H9 (cell line): ENCODE measurements at places on chromosomes 7 and 10. TPM values are rescaled to one million over a fixed set of nuclear protein-coding genes. Genes with fewer than 3 reads are reported as not detected.

Gene ASB13
- total RNA-seq, result 13.8 and 14.9 TPM in 2 replicates

Gene ALOX5
- 3.2 and 3.7 TPM in 2 replicates for total RNA-seq

Gene CPA2
- 0.29 TPM in 1 of 2 replicates, not detected in the other for total RNA-seq

- peak; percentile 65 for DNase-seq
- H3K27ac ChIP-seq, result no peak overlapping the region
- no peaks in the 10 kb centered on the region for H3K27me3 ChIP-seq
- H3K4me3 ChIP-seq, result peak overlapping the region; percentile 61
- H3K4me1 ChIP-seq, result no peaks in the 10 kb centered on the region
- no peaks in the 10 kb centered on the region for H3K36me3 ChIP-seq
These were observed 8.2 kb downstream of the TFR2 start for GRCh38 chr7:100632951-100633717.

GRCh38 chr7:55928006-55928767, 23.5 kb upstream of the MRPS17 start:
- peaks cover 16% of the 10 kb centered on the region for H3K36me3 ChIP-seq
- H3K4me3 ChIP-seq, result no peak overlapping the region
- DNase-seq, result no peak

DNA sequence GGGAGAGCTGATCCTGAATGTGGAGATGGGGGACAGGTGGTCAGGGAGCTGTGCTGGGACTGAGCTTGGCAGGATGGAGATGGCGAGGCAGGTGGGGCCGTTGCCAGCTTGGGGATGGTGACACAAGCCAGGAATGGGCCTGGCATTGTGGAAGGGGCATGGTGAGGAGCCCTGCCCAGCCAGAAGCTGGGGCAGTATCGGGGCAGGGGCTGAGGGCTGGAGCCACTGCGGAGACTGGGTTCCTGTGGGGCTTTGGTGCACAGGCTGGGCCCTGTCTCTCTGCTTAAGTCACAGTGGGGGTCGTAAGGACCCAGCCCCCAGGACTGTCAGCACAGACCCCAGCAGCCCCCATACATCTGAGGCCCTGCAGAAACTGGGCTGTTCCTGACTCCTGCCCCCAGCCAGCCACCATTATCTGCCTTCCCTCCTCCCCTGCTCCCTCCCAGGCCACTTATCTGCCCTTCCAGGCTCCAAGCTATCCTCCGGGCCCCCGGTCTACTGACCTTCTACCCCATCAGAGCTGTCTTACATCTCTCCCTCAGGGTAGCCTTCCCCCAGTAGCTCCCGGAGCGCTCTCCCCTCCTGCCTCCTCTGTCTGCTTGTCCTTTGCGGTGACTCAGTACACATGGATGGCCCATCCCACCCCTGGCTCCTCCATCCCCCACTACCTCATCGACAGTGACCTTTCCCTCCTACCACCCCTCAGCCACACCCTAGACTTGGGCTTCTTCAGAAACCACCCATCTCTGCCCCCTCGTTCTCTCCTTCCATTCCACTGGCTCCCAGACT, 44.2 kb downstream of the PPIF start:
- no peaks in the 10 kb centered on the region; the same call in 1 of the 2 replicates for H3K36me3 ChIP-seq
- no peaks in the 10 kb centered on the region for H3K27me3 ChIP-seq
- H3K4me3 ChIP-seq, result no peak overlapping the region
- no peaks in the 10 kb centered on the region for H3K4me1 ChIP-seq
- DNase-seq, result peak; percentile 17

DNA sequence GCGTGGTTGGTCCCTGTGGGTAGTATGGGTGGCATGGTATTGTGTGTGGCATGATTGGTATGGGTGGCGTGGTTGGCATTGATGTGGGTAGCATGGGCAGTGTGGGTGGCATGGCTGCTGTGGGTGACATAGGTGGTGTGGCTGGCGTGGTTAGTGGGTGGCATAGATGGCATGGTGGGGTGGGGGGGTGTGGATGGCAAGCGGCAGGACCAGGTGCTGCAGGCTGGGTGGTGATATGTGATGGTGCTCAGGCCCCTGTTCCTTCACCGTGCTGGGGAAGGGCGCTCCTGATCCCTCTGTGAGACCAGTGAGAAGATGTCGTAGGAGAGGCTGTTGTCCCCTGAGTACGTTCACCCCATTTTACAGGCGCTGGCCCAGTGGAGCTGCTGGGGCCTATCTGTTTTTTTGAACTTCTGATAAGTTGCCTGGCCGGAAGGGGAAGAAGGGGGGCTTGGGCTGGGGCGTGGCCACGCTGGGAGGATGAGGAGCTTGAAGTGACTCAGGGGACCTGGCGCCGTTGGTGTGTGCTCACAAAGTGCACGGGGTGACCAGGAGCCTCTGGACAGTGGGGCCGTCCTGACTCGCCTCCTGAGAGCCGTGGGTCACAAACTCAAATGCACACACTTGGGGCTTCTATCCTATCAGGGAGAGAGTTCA, 17.5 kb downstream of the INPP5A start:
- H3K36me3 ChIP-seq, result no peaks in the 10 kb centered on the region; the same call in 2 of the 3 replicates
- no peak overlapping the region for H3K27ac ChIP-seq
- DNase-seq, result no peak
- no peaks in the 10 kb centered on the region for H3K4me1 ChIP-seq
- H3K27me3 ChIP-seq, result no peaks in the 10 kb centered on the region

DNA sequence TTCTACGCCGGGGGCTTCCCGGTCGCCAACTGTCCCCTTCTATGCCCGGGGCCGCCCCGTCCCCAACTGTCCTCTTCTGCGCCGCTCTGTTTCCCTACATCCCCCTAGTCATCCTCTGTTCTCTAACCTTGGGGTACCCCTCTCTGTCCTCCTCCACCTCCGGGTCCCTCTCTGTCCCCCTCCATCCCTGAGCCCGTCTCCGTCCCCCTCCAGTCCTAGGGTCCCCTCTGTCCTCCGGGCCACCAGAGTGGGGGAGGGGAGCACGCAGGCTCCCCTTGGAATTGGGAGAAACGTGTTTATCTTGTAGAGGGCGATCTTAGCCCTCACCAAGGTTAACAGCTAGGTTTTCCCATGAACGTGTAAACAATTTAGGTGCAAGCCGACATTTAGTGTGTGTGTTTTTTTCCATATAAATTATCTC, 852 bp upstream of the KLF6 start:
- no peaks in the 10 kb centered on the region for H3K27me3 ChIP-seq
- no peak overlapping the region for H3K27ac ChIP-seq
- H3K4me3 ChIP-seq, result peak overlapping the region; percentile 95
- H3K36me3 ChIP-seq, result peaks cover 33% of the 10 kb centered on the region
- DNase-seq, result peak; percentile 48

GRCh38 chr7:123558289-123558874, 764 bp upstream of the NDUFA5 start:
- H3K27ac ChIP-seq, result peak overlapping the region; percentile 50
- no peaks in the 10 kb centered on the region for H3K27me3 ChIP-seq
- no peak overlapping the region for H3K4me3 ChIP-seq
- H3K36me3 ChIP-seq, result peaks cover under 1% of the 10 kb centered on the region; the same call in 1 of the 2 replicates

- H3K4me1 ChIP-seq, result no peaks in the 10 kb centered on the region
- H3K27me3 ChIP-seq, result no peaks in the 10 kb centered on the region
- DNase-seq, result no peak
- H3K27ac ChIP-seq, result no peak overlapping the region
These were observed 288.9 kb upstream of the SEMA3C start for GRCh38 chr7:81207801-81208200.

- H3K27me3 ChIP-seq, result no peaks in the 10 kb centered on the region
- peak; percentile 9 for DNase-seq
- H3K27ac ChIP-seq, result no peak overlapping the region
- H3K4me1 ChIP-seq, result no peaks in the 10 kb centered on the region
These were observed 11.2 kb downstream of the SFTPD start for GRCh38 chr10:79937701-79938151.

- no peaks in the 10 kb centered on the region for H3K36me3 ChIP-seq
- no peak overlapping the region for H3K4me3 ChIP-seq
- peaks cover 97% of the 10 kb centered on the region for H3K27me3 ChIP-seq
- no peak overlapping the region for H3K27ac ChIP-seq
These were observed 2.3 kb downstream of the HOXA10 start for GRCh38 chr7:27171637-27172314.

DNA sequence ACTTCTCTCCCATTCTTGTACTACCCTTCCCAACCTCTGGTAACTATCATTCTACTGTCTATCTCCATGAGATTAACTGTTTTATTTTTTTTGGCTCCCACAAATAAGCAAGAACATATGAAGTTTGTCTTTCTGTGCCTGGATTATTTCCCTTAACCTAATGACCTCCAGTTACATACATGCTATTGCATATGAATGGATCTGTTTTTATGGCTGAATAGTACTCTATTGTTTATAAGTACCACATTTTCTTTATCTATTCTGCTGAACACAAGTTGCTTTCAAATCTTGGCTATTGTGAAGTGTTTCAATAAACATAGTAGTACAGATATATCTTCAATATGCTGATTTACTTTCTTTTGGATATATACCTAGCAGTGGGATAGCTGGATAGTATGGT, 376.6 kb upstream of the KCND2 start:
- no peak for DNase-seq
- no peak overlapping the region for H3K4me3 ChIP-seq
- no peaks in the 10 kb centered on the region for H3K36me3 ChIP-seq
- no peak overlapping the region for H3K27ac ChIP-seq

DNA sequence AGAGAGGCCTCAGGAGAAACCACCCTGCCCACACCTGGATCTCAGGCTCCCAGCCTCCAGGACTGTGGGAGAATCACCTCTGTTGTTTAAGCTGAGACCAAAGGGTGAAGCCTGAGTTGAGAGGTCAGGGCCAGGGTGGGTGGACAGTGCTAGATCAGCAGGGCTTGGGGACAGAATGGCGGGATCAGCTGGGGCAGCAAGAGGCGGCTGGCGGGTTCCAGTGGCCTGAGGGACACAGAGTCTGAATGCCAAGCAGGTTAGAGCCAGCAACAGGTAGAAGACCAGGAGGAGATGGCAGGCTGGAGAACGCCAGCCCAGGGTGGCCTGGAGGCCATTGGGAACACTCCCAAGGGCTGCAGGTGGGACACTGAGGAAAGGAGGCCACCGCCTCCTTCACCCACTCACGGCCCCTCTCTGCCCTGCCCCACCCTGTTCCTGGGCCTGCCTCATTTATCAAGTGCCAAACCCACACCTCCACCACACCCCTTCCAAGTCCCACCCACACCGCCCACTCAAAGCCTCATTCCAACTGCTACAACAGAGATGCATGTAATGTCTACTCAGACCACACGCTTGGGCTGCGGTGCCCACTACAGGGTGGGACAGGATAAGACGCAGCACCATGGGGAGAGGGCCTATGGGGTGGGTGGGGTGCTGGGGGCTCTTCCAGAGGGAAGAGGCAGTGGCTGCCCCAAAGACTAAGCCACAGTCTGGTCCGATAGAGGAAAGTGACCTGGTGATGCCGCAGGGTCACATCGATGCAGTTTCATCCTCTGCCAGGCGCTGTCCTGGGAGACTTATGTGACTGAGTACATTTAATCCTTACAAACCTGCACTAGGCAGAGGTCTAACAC, 173.9 kb downstream of the TNS3 start:
- DNase-seq, result no peak
- no peaks in the 10 kb centered on the region for H3K27me3 ChIP-seq
- no peak overlapping the region for H3K27ac ChIP-seq
- no peaks in the 10 kb centered on the region for H3K4me1 ChIP-seq
- H3K36me3 ChIP-seq, result no peaks in the 10 kb centered on the region; the same call in 2 of the 3 replicates

DNA sequence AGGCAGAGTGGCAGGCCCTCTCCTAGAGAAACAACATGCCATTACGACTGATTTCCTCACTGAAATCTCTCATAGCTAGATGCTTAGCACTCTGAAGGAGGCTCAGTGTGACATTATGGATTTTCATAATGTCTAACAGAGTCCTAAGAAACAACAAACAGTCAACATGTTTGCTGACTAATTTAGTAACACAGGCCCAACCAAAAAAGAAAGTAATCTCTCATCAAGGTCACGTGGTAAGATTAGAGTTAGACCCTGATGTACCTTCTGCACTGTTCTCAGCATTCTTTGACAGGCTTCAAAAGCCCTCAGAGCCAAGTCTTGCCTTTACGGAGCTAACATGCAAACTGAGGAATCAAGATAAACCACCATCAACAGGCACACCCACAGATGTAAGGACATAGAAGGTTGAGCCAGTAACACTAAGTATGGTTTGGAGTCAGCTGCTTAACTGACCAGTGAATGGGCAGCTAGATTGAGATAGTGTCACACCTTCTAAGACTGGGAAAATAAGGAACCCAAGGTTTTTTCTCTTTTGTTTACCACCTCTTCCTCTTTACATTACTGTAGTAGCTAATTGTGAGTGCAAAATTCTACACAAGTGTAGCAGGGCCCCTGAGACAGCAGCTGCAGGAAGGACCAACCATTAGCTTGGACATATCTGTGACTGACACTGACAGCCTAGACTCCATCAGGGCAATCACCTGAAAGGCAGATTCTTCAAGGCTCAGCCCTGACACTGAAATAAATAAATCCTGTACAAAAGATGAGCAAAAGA, 15.3 kb upstream of the KCNIP2 start:
- no peaks in the 10 kb centered on the region for H3K4me1 ChIP-seq
- H3K36me3 ChIP-seq, result peaks cover 19% of the 10 kb centered on the region
- H3K4me3 ChIP-seq, result no peak overlapping the region
- H3K27me3 ChIP-seq, result no peaks in the 10 kb centered on the region

DNA sequence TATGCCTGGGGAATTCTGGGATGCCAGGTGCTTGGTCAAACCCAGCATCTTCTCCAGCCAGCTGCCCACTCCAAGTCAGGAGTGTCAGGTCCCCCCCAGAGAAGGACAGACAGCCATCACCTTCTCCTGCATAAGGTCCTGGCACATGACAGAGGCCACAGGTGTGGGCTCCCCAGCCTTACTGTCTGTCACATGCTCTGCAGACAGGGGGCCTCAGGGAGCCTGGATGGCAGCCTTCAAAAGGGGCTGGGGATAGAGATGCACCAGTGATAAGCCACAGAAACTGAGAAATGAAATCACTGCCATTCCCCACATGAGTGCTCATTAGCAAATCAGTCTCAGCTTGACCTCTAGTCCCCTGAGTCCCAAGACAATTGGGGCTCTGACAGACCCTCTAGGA, 72.9 kb downstream of the PLXNA4 start:
- H3K27me3 ChIP-seq, result no peaks in the 10 kb centered on the region
- no peaks in the 10 kb centered on the region for H3K36me3 ChIP-seq
- no peak overlapping the region for H3K4me3 ChIP-seq

DNA sequence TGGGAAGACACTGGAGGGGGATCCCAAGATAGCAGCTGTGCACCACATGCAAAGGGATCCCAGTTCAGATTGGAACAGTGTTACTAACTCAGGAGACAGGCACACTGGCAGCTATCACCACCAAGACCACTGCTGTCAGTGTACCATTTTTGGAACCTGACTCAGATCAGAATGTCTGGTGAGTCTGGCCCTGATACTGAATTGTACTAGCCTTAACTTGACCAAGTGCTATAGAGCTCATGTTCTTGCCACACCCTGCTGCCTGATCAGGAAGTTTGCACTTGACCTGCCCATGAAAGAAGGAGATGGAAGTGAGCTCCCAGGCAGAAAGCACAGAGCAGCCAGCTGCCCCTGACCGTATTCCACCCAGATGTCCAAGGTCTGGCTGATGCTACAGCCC, 4.8 kb upstream of the PRRT4 start:
- no peak for DNase-seq
- no peak overlapping the region for H3K4me3 ChIP-seq
- H3K36me3 ChIP-seq, result no peaks in the 10 kb centered on the region
- no peaks in the 10 kb centered on the region for H3K4me1 ChIP-seq

DNA sequence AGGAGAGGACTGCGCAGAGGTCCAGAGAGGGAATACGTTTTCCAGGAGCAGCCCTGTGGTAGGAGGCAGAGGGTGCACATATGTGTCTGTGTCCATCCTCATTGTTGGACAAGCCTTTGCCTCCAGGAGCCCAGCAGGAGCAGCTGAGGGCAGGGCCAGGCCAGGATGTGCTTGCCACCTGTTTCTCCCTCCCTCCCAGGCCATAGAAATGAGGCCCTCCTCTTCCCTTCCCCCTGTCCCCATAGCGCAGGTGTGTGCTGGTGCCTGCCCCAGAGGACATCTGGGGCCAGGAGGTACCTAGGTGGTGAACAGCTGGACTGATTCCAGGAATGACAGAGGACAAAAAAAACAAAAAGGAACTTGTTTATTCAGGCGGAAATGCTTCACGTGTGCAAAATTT, 10.5 kb upstream of the CXCL12 start:
- no peaks in the 10 kb centered on the region for H3K36me3 ChIP-seq
- H3K4me1 ChIP-seq, result peaks cover 12% of the 10 kb centered on the region
- no peak for DNase-seq
- H3K27ac ChIP-seq, result no peak overlapping the region
- H3K27me3 ChIP-seq, result no peaks in the 10 kb centered on the region; the same call in 1 of the 2 replicates
